ENCODE measurements at places on chromosomes 4 and X.

GRCh38 chr4:185192059-185192458 is 11.7 kb downstream of the CFAP97 start:
- DNase-seq, result no peak

- no peak for DNase-seq
Observed at GRCh38 chr4:24096603-24097002, 206.8 kb upstream of the PPARGC1A start.

GRCh38 chr4:110503270-110504083 is 27.5 kb downstream of the ENPEP start:
- peak; percentile 30 for DNase-seq

DNA sequence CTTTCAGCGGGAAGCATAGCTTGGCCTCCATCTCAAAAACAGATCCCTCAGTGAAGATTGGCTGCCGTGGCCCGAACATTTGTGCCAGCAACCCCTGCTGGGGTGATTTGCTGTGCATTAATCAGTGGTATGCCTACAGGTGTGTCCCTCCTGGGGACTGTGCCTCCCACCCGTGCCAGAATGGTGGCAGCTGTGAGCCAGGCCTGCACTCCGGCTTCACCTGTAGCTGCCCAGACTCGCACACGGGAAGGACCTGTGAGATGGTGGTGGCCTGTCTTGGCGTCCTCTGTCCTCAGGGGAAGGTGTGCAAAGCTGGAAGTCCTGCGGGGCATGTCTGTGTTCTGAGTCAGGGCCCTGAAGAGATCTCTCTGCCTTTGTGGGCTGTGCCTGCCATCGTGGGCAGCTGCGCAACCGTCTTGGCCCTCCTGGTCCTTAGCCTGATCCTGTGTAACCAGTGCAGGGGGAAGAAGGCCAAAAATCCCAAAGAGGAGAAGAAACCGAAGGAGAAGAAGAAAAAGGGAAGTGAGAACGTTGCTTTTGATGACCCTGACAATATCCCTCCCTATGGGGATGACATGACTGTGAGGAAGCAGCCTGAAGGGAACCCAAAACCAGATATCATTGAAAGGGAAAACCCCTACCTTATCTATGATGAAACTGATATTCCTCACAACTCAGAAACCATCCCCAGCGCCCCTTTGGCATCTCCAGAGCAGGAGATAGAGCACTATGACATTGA is 175.4 kb downstream of the FAT4 start:
- no peak for DNase-seq

- DNase-seq, result no peak
Observed at GRCh38 chrX:77742788-77743476, 43.1 kb downstream of the ATRX start.

DNA sequence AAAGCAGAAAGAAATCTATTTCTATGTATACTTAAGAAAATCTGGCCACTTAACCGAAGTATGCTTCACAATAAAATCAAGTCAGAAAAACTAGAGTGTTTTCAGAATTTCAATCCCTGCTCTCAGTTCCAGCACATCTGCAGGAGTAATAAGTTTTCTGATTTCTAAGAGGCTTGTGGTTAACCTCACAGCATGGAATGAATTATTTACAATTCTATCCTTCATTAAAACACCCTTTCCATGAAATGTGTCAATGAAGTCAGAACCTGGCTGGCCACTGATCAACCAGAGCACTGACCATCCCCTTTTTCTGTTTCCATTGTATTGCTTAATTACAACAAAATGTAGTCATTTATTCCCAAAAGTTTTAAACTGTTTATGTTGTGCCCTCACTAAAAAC is 781.4 kb upstream of the INTU start:
- no peak for DNase-seq

GRCh38 chrX:46326161-46326560 is 219.1 kb downstream of the ZNF674 start:
- peak; percentile 40 for DNase-seq

GRCh38 chr4:139227729-139228404 is 50.8 kb upstream of the ELF2 start:
- no peak for DNase-seq

GRCh38 chr4:121457278-121457875 is 76.6 kb upstream of the QRFPR start:
- no peak for DNase-seq

DNA sequence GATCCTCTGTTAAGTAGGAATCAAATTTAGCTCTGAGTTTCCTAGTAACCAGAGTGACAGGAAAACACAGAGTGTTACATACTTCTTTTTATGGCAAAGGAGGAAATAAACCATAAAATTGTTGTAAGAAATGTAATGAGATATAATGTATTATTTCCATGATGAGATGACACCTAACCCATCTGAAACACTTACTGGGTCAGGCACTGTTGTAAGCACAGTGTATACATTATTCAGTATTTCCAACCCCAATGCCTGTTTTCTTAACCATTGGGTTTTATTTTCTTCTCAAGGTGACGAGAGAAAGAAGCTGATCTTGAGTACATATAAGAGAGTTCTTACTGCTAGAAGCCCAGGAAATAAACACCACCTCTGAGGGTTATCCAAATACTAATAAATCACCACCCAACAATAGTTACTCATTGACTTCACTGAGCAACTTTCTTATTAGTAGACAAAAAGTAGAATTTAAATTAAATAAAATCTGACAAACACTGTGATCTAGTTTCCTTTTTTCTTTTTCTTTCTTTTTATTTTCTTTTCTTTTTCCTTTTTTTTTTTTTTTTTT is 4.2 kb upstream of the ENAM start:
- no peak for DNase-seq

GRCh38 chrX:22116605-22117546 is 84.8 kb downstream of the PHEX start:
- no peak for DNase-seq

DNA sequence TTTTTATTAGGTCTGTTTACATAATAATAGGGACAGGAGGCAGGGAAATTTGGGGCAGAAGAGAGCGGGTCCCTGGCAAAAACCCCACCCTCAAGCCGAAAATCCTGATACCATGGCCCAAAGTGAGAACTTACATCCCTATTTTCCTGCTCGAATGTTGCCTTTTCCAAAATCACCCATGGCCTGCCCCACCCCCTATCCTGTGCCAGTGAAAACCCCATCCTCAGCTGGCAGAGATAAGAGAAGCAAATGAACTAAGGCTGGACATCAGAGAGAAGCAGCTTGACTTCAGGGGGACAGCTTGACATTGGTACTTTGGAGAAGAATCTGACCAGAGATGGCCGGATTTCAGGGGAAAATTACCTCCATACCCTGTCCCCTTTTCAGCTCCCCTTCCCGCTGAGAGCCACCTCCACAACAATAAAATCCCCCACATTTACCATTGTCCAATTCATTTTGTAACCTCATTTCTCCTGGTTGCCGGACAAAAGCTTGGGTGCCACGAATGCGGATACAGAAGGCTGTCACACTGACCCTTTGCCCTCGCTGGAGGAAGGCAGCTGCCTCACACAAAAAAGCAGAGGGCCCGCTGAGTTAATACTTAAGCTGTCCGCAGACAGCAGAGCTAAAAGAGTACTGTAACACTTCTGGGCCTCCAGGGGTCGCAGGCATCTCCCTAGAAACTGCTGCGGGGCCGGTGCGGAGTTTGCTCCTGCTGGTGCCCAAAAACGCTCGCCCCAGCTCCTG is 196.2 kb downstream of the SNCA start:
- peak; percentile 59 for DNase-seq

- no peak for DNase-seq
Observed at GRCh38 chr4:89044147-89044900, 12.7 kb downstream of the FAM13A start.

DNA sequence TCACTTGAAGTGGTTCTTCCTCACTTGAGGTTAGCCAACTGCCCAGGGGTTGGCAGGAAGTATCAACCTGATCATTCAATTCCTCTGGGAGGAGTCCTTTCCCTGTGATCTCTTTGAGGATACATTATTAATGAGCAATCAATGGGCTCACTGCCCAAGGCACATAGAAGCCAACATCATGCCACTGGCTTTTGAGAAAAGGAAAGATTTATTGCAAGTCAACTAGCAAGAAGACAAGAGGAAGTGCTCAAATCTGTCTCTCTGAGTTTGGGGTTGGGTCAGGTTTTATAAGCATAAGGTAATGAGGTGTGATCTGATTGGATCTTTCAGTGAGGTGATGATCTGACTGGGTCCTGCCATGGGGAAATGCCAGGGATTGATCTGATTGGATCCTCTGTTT is 39.6 kb downstream of the FGFBP1 start:
- no peak for DNase-seq

GRCh38 chrX:18873189-18873791 is 110.6 kb downstream of the PHKA2 start:
- peak; percentile 74 for DNase-seq

GRCh38 chrX:100600340-100600739 is 15.6 kb downstream of the TNMD start:
- DNase-seq, result no peak

DNA sequence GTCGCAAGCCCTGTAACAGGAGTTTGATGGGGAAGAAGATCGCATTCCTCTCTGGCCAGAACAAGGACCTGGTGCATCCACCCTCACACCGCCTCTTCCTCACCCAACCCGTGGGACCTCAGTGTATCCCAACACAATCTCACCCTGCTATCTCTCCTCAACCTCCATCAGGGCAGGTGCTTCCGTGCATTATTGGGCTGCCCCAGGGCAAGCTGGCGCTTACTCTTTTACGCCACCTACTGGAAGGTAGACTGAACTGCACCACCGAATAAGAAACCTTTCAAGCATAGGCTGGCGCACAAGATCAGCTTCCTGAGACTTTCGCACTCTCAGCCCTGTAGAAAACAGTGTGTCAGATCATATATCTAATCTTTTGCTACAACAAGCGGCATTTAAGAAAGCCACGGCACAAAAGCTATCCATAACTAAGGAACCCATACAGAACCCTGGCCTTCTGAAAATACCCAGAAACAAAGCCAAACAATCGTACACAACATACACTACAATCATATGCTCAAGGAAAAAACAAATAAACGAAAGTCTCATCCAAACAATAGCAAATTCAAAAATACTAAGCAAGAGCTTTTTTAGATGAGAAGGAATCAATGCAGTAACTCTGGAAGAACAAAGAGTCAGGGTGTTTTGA is 209.3 kb downstream of the UGT8 start:
- peak; percentile 31 for DNase-seq

DNA sequence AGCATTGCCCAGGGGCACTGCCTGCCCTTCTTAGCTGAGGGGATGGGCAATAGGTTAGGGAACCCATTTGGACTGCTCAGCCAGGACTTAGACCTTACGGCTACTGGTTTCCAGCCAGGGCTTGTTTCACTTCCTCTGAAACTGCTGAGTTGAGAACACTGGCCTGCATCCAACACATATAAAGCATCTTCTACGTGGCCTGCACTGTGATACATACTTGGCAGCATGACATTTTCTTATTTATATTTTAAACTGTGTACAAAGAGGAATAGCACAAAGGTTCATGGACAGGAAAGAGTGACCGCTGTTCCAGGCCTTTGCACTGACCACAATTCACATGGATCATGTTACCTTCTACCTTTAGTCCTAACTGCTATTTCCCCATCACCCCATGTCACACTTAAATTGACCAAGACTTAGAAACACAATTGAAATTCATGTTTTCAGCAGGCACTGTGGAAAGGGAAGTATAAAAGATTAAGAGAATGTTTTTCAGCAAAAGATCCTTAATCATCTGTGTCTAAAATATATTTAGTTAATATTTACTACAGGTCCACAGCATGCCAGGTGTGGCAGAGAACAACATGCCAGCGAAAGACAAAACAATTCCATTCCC is 43.7 kb downstream of the NLGN4X start:
- no peak for DNase-seq

- DNase-seq, result no peak
Observed at GRCh38 chr4:77510367-77510766, 95.3 kb upstream of the CXCL13 start.

- DNase-seq, result no peak
Observed at GRCh38 chrX:107398115-107398514, 51.3 kb upstream of the FRMPD3 start.

- DNase-seq, result no peak
Observed at GRCh38 chr4:10750714-10751113, 66.1 kb upstream of the CLNK start.

DNA sequence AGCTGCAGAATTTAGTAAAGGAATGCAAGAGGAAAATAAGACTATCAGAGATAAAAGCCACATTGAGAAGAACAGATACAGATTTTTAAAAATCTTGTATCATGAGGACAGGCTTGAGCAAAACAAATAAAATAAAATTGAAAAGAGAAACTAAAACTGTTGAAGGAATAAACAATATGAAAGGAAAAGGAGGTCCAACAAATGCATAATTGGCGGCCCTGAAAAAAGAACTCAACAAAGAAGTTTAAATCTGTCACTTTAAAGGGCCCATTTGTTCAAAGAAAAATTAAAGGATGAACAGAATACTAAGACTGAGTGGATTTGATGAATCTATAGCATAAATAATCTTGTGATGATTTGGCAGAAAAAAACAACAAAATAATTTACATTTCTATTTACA is 36.5 kb downstream of the TMPRSS11B start:
- peak; percentile 3 for DNase-seq

DNA sequence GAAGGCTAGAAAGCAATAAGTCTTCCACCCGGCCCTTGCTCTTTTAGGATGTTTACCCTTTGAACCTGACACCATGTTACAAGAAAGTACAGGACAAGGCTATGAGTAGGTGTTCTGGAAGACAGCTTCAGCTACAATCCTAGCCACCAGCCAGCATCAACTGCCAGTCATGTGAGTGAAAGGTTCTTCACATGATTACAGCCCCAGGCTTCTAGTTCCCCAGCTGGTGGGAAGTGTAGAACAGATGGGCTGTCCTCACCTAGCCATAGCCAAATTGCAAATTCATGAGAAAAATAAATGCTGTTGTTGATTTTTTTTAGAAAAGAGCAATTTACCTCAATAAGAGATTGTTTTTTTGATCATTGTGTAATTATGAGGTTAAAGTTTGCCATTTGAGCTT is 60.8 kb downstream of the GRXCR1 start:
- no peak for DNase-seq

GRCh38 chr4:152289541-152289940 is 246.4 kb downstream of the FBXW7 start:
- no peak for DNase-seq

DNA sequence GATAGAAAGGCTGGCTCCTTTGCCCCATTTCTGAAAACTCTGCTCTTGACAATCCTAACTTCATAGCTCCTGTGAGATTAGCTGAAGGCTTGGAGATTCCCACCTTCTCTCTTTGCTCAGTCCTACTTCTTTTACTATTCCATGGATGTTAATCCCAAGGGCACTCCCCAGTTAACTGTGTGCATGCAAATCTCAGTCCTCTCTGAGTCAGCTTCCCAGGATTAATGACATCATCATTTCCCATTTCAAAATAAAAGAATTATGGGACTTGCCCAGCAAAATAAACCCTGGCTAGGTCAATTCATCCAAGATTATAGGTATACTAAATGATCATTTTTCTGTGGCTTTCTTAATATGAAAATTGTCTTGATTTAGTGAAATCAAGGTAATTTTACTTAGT is 328.6 kb upstream of the NR3C2 start:
- no peak for DNase-seq

- peak; percentile 6 for DNase-seq
Observed at GRCh38 chrX:23503835-23504539, 163.3 kb upstream of the PRDX4 start.

Measured in adipocyte (in vitro differentiated cells).